Stimulated activated CD4-positive, alpha-beta T cell treated with anti-CD3 and anti-CD28 coated beads, Interleukin-12 subunit alpha, Interleukin-12 subunit beta, amount 100 ng/mL, for 24 hours (primary cell): ENCODE measurements at places on chromosomes 5 and 9.

- DNase-seq: no peak
Observed at GRCh38 chr5:135212361-135213026, 178.5 kb upstream of the PITX1 start.

DNA sequence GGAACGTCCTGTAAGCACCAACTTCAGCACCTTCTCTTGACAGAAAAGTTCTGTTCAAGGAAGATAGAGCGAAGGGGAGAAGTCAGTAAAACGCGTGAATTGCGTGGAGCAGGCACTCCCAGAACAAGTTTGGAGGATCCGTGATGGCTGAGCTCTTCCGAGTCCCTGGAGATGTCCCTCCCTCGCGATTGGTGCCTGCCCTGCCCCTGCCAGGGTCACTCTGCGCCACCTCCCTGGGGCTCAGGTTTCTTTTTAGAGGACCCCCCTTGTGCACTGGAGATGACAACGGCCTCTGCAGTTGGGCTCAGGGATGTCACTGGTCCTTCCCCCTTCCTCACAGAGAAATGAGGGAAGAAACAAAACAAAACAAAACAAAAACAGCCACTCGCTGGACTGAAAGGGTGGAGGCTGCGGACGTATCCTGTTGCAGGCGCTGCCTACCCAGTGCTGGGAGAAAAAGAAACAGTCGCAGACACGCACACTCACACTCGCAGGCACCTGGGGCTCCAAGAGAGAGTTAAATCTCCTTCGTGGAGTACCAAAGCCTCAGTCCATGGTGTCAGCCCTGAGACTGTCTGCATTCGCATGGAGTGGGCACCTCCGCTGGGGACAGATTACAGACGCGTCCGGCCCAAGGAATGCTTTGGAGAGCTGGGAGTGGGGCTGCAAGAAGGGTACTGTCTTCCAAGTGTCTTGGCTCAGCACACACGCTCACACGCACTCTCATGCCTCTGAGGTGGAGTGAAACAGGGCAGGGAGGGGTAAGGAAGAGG lies 512.7 kb downstream of the SLCO4C1 start:
- no peak for DNase-seq

- DNase-seq: no peak
Observed at GRCh38 chr5:135952683-135953082, 2.1 kb downstream of the LECT2 start.

GRCh38 chr9:85484235-85484634 lies 257.5 kb downstream of the AGTPBP1 start:
- no peak for DNase-seq

DNA sequence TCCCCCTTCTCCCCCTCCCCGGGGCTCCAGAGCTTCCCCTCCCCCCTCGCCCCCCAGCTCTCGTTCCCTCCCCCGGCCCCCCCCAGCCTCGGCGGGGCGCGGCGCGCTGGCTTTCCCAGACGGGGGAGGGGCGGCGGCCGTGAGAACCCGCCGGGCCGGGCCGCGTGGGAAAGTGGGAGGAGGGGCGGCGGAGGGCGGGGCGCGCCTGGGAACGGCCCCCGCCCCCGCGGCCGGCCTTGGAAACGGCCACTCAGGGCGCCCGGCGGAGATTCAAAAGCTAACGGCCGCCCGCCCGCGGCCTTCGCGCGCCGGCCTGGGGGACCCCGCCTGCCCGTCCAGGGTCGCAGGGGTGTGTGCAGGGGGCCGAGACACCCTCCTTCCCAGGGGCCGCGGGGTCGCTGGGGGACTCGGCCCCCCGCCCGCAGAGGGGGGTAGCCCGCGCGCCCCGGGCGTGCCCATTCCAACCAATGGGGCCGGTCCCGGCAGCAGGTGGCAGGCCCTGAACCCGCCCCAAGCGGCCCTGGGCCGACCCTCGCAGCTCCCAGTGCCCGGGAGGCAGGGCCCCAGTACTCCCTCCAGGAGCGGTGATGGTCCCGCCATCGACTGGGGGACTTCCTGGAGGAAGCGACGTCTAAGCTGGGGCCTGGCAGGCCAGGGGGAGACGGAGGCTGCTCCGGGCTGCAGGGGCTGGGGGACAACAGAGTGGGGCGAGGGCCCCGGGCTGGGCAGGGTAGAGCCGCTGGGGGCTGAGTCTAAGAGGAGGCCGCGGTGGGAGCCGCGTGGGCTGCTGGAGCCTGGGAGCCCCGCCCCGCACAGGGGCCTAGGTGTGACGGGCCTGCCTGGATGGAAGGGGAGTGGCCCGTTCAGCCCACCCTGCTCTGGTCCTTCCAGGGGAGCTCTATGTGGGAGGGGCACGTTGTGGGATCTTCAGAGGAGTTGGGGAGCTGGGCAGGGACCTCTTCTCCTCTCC lies 14.2 kb upstream of the NRARP start:
- DNase-seq: no peak

DNA sequence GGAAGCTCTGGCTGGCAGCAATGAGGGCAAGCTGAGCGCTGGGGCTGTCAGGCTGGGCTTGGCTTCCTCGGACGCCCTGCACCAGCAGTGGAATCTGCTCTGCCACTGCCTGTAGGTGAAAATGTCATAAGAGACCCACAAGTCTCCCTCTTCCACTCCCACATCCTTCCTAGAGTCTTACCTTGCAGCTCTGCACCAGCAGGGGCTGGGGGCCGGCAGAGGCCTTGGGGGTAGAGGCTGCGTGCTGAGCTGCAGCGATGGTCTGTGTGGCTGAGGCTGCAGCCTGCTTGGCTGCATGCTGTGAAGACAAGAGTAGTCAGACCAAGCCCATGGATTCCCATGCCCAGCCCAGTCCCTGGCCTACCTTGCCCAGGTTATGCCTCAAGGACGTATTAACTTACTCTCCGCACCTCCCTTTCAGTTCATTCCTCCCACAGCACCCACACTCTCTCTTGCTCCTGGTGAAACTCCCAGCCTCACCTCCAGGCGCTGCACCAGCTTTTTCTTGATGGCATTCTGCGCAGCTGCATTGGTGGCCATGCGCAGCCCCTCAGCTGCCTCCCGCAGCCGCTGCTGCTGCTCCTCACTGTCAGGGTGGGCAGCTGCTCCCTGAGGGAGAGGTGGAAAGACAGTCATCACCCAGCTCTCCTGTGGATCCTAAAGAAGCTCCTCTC lies 17.3 kb downstream of the TLN1 start:
- DNase-seq: no peak

- DNase-seq: no peak
Observed at GRCh38 chr5:38615981-38616451, 59.6 kb upstream of the LIFR start.

DNA sequence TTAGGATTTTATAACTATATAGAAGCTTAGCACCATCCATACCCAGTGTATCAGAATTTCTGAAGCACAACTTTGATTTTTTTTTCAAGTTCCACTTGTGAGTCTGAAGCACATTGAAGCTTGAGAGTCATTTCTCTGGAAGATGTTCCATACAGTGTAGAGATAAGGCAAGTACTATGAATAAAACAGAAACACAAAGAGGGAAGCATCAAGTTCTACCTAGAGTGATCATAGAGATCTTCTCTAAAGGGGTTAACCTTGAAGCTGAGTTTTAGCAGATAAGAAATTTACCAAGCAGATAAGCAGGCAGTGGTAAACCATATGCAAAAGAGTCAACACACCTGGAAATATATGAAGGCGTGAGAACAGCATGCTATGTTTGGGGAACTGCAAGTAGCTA lies 125.3 kb downstream of the MCTP1 start:
- DNase-seq: no peak

GRCh38 chr5:160799184-160799583 lies 52.8 kb downstream of the ATP10B start:
- no peak for DNase-seq

- DNase-seq: no peak
Observed at GRCh38 chr5:26181582-26181981, 856.8 kb downstream of the CDH9 start.

DNA sequence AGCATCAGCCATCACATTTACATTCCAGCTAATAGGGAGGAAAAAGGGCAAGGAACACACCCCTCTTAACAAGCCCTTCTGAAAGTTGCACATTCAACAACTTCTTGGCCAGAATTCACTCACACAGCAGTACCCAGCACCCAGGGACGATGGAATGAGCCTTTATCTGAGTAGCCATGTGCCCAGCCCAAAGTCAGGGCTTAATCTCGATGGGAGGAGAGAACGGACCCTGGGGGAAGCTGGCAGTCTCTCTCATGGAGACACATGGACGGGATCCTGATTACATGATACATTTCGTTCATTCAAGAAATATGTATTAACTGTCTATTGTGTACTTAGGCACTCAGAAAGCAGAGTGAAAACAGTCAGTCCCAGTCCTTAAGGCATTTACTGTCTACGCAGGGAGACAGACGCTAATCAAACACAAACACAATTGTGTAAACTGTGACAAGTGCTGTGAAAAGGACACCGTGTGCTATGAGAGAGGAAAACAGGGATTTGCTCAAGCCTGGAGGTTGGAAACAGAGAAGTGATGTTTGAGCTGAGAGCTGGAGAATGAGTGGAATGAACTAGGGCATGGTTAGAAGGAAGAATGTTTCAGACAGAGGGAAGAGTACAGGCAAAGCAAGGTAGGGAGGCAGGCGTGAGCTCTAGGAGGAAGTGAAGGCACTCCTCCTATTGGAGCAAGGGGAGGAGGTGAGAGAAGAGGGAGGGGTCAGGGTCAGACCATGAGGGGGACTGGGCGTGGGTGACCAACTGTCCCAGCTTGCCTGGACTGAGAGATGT lies 7.4 kb downstream of the OTULINL start:
- no peak for DNase-seq

- no peak for DNase-seq
Observed at GRCh38 chr9:112377684-112378327, 2.1 kb upstream of the HSDL2 start.

DNA sequence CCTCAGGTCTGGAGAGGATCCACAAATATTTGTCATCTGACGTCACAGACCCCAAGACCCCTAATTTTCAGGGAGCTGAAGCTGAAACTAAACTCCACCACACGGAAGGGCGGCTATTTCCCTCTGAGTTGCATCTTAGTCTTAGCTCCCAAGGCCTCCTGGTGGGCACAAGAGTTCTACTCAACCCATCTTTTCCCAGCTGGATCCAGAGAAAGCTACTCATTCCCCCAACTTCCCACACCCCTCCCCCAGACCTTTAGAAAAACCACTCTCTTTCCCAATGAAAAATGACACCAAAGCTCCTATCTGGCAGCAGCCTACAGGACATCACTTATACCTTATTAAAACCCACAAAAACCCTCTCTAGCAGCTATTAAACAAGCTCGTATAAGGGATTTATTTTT lies 67.1 kb upstream of the SLC1A1 start:
- DNase-seq: no peak

GRCh38 chr5:77972469-77973252 lies 196.5 kb upstream of the TBCA start:
- DNase-seq: no peak

GRCh38 chr9:114850871-114851270 lies 45.0 kb upstream of the TNFSF15 start:
- no peak for DNase-seq

DNA sequence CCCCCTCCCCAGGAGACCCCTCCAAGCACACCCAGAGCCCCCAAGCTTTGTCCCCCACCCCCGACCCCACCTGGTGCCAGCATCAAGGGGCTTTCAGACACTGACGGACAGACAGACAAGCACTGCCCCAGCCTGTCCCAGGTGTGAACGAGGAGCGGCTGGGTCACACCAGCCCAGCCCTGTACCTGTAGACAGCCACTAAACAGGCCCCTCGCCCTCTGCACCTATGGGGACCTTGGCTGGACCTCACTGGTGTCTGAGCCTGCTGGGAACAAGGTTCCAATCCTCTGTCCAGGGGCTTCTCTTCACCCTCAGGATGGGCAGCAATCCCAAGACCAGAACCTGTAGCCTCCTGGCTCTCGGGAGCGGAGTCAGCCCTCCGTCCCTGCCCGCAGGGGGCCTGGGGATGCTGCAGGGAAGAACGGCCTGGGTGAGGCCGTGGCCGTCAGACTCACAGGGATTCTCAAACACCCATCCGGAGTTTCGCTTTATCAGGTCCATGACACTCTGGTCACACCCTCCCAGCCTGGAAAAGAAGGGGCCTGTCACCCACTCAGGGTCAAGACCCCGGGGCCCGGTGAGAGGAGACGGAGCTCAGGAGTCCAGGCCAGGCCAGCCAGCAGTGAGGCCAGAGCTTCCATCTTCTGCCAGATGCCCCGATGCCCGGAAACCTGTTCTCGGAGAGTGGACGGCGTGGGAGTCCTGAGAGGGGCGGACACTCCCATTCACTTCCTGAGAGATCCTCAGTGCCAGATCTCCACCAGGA lies 2.8 kb downstream of the LCN6 start:
- DNase-seq: no peak

DNA sequence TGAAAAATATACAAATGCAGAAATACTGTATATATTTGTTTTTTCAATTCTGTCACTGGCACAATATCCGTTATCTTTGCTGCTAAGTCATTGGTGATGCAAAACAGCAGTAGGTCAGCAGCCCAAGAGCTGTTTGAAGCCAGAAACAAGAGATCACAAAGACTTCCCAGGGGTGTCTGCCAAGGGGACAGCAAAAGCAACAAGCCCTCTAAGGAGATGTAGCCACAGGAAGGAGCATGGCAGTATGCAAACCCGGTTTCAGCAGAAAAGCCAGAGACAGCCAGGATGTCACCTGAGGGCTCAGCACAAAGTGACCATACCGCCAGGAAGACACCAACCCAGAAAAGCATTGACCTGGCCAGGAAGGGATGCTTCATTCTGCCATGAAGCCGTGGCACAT lies 241.5 kb downstream of the ARRDC3 start:
- no peak for DNase-seq

DNA sequence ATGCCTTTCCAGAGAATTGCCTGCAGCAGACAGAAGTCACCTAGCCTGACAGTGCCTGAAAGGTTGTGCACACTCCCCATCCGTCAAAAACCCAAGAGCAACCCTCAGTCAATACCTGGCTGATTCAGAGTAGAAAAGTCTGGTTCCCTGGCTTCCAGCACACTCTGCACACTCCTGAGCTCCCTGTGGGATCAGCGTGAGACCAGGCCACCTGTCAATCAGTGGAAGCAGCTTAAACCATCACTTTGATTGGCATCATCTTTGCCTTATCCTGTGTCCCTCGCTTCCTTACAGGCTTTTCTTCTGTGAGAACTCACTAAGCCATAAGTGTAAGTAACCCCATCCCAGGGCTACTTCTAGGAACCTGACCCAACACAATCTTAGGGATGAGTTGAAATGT lies 109.8 kb downstream of the ACTL7B start:
- DNase-seq: no peak

DNA sequence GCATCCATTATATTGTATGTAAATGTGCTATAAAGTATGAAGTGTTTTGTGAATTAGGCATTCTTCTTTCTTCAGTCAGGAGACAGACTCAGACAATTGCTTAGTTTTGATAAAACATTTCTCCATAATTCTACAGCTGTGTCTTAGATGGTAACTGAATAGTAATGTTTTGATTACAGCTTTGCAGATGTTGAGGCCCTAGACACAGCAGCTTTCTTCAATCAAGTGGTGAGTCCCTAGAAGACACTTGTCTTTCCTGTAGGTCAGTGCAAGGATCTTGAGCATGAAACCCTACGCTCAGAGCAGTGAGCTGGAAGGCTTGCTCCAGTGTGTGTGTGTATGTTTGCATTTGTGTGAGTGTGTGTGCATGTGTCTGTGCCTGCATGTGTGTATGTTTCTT lies 46.8 kb upstream of the CD180 start:
- DNase-seq: no peak

- DNase-seq: no peak
Observed at GRCh38 chr5:99589424-99589823, 660.6 kb upstream of the CHD1 start.
